Mononuclear cell (primary cell): ENCODE measurements at places on chromosomes 11 and 22. TPM values are rescaled to one million over a fixed set of nuclear protein-coding genes. Genes with fewer than 3 reads are reported as not detected.

GRM5 gene
- not detected for total RNA-seq

TSGA10IP gene
- 0.10 TPM for total RNA-seq

LMO1 gene
- total RNA-seq, result not detected

PNPLA5 gene
- total RNA-seq, result not detected

ADORA2A gene
- total RNA-seq, result 34.3 TPM

MB gene
- total RNA-seq, result not detected

TMEM121B gene
- total RNA-seq, result 1.3 TPM

SMCO4 gene
- total RNA-seq, result 3.3 TPM

PRMT3 gene
- total RNA-seq, result 15.8 TPM

NPAS4 gene
- not detected for total RNA-seq

C1QTNF4 gene
- 0.31 TPM for total RNA-seq

OR51E2 gene
- 0.10 TPM for total RNA-seq

DENND6B gene
- 1.0 TPM for total RNA-seq

SHANK3 gene
- under 0.01 TPM for total RNA-seq

APOBEC3B gene
- 0.31 TPM for total RNA-seq

CNGA4 gene
- 0.21 TPM for total RNA-seq

SCGB1C1 gene
- not detected for total RNA-seq

CELF1 gene
- total RNA-seq, result 142 TPM

CHCHD10 gene
- 9.0 TPM for total RNA-seq

KCNJ1 gene
- 0.10 TPM for total RNA-seq
